GM10248 (cell line): ENCODE measurements at places on chromosomes 5 and 9.

- no peak for DNase-seq
These were observed 10.9 kb downstream of the PTPN3 start for GRCh38 chr9:109487247-109487646.

GRCh38 chr5:92822183-92822582 lies 758.8 kb downstream of the NR2F1-AS1 start:
- DNase-seq, result no peak

GRCh38 chr9:30519756-30520155 lies 1864.7 kb upstream of the ACO1 start:
- no peak for DNase-seq

- DNase-seq, result no peak
These were observed 178.3 kb downstream of the HSPA4 start for GRCh38 chr5:133229931-133230664.

DNA sequence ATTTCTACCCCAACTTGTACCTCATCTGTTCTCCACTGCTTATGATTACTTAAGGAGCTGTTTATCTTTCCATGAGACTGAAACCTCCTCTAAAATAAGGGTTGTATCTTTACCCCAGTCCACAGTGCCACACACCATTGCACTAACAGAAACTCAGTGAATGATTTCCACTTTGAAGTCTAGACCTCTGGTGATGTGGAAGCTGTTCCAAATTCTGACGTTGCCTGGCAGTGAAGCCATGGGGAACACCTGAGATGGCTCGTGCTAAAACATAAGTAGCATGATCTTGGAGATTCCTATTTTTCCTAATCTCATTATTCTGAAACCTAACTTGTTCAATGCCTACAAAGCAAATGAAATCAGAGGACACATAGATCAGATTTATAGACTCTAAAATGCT lies 583.2 kb downstream of the EBF1 start:
- DNase-seq, result no peak

- no peak for DNase-seq
These were observed 12.9 kb downstream of the ACSL6 start for GRCh38 chr5:131998431-131999040.
